ENCODE measurements at places on chromosomes 12 and 14. TPM values are rescaled to one million over a fixed set of nuclear protein-coding genes. Genes with fewer than 3 reads are reported as not detected.
A peak's percentile ranks its signal among the peaks of the same experiment; 100 is the strongest.

- DNase-seq: peak; percentile 84
Observed at GRCh38 chr12:5521456-5522325, 89.8 kb downstream of the NTF3 start.

DNA sequence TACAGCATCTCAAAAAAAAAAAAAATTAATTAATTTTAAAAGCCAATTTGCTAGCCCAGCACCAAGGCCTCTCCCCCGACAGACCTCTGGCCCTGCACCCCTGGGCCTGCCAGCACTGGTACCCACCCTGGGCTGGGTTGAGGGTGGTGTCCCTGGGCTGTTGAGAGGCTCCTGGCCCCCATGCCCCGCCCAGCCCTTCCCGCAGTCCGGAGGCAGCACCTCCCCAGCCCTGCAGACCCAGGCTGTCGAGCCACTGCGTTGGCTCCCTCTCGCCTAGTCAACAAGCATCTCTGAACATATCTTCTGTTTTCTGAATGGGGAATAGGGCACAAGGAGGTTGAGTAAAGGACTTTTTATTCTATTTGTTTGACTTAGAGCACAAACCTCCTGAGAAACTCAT lies 87.1 kb downstream of the FBXL14 start:
- no peak for DNase-seq

The GAS2L3 gene
- total RNA-seq: 2.5 TPM

The KIF5A gene
- total RNA-seq: 4.4 TPM

The LRTM2 gene
- total RNA-seq: not detected
